ENCODE measurements at places on chromosomes 11 and 22.

DNA sequence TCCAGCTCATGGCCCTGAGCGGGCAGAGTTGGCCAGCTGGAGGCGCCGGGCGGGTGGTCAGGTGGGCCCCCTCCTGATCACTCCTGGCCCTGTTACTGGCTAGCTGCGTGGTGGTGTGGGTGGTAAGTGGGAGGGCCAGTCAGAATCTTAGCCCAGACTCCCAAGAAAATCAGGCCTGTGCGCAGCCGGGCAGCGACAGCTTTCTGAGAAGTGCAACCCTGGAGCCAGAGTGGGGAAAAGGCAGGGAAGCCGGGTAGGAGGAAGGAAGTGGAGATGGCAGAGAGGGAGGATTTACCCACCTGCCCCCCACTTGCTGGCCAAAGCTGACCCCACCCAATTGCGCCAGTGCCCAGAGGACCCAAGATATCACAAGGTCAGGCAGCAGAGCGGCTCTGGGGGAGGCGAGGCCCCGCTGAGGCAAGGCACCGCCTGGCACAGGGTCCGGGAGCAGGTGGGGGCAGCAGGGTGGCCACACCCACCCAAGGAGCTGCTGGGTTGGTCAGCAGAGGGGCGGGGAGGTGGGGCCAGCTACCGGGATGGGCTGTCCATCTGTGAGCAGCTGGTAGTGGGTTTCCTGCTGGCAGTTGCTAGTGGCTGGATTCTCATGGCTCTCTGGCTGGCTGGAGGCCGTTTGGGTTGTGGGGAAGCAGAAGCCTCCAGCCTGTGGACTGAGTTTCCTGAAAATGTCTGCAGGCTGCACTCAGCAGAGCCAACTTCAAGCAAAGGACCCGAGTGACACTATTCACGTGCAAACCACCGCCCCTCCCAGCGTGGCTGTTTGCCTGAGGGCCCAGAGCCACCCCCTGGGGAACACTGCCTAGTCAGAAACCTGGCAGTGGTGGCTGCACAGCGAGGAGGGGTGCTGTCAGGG, 196.4 kb downstream of the IGLL1 start:
- no peak for DNase-seq

- DNase-seq, result no peak
Measured at GRCh38 chr11:64518928-64519327, 72.1 kb upstream of the SLC22A12 start.

GRCh38 chr11:28346721-28347120, 238.5 kb downstream of the METTL15 start:
- no peak for DNase-seq

GRCh38 chr11:102683277-102683676, 22.3 kb downstream of the MMP27 start:
- DNase-seq, result no peak

DNA sequence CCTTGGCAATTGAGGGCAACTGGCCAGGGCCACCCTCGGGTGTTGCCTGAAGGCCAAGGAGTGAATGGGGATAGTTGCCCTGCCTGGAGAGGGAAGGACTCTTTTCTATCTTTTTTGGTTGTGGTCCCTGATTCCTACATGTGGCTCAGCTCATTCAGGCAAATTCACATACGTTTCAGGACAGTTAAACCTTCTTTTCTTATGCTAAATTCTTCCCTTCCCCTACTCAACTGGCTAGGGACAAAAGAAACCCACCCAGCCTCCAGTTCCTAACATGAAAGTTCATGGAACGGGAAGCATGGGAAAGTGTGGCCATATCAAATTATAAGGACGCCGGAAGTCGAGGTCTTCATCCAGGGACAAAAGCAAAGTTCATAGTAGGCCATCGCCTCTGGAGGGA, 26.3 kb upstream of the APLNR start:
- no peak for DNase-seq

GRCh38 chr11:73586791-73587190, 11.1 kb downstream of the FAM168A start:
- no peak for DNase-seq

DNA sequence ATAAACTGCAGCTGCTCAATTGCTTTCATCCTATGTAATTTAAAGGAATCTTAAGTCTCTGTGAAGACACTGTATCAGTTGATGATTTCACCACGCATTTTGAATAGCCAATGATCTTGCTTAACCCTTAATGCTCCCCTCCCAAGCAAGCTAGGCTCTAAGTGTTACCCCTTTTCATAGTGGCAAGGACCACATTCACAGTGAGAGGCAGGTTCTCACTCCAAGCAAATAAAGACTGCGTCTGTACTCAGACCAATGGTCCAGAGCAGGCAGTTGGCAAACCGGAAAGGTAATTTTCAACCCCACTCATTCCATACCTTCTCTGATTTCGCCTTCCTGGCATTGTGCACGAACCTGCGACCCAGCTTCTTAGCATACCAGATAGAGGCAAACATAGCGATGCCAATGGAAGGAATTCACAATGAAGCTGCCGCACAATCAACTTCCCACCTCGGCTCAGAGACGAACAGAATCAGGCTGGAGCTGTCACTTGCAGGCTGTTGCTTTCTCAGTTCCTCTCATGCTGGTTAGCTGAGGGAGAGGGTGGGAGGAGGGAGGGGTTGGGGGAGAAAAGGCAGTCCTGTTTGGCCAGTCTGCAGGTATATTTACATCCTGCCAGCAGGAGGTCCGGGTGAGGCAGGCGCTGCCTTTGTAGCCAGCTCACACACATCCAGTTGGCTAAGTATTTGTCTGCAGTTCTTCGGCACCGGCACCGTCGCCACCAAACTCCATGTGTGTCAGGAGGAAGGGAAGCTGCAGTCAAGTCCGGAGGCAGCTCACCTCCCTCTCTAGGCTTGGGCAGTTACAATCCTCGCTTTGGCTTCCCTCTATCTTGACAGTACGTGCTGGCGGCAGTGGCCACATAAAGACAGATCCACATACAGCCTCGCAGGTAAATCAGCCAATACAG, 1151.2 kb upstream of the CCDC90B start:
- DNase-seq, result no peak

- no peak for DNase-seq
Measured at GRCh38 chr11:44286268-44286880, 23.6 kb downstream of the ALX4 start.

- DNase-seq, result no peak
Measured at GRCh38 chr11:105181100-105181499, 41.5 kb upstream of the CARD18 start.

DNA sequence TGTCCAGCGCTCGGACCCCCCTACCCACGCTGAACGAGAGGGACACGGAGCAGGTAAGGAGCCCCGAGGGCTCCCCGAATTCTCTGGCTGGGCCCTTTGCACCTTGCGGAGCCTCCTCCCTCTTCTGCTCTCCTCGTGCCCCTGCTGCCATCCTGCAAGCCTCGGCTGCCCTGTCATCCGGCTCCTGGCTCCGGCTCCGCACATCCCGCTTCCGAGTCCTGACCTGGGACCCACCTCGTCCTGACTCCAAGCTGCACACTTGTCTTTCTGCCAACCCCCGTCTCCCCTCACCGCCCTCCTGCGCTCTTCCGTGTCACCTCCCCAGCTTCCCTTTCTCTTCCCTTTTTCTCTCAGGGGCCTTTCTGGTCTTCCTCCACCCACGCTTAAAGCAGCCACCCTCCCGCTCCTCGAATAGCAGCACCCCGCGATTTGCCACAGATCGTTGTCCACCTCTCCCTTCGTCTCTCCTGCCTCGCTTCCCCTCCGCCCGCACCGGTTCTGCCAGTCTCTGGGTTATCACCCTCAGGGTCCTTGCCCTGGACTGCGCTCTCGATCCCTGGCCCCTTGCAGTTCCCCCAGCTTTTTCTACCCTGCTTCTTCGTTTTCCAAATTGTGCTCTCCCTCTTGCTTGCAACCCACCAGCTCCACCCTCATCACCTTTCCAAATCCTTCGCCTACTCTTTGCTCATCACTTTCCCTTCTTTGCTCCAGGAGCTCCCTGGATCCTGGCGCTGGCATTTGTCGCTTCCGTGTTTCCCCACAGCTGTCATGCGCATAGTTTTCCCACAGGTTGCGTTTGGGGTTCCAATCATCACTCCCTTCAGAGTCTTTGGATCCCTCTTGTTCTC, 822 bp downstream of the MARK2 start:
- DNase-seq, result peak; percentile 84

DNA sequence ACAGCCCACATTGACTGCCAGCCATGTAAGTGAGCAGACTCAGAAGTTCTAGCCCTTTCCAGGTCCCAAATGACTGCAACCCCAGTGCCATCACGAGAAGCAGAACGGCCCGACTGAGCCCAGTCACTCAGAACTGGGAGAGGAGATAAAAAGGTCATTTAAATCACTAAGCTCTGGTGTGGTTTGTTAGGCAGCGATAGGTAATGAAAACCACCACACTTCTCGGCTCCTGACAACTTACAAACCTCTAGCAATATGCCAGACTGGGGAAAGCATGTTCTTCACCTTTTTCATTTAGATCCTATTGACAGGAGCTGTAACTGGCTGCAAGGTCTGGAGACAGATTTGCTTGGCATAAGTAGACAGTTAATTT, 6.7 kb downstream of the SLC15A3 start:
- DNase-seq, result no peak

GRCh38 chr22:24431309-24432034, 4.1 kb downstream of the ADORA2A start:
- DNase-seq, result no peak

- no peak for DNase-seq
Measured at GRCh38 chr11:20374741-20375300, 11.3 kb downstream of the HTATIP2 start.

DNA sequence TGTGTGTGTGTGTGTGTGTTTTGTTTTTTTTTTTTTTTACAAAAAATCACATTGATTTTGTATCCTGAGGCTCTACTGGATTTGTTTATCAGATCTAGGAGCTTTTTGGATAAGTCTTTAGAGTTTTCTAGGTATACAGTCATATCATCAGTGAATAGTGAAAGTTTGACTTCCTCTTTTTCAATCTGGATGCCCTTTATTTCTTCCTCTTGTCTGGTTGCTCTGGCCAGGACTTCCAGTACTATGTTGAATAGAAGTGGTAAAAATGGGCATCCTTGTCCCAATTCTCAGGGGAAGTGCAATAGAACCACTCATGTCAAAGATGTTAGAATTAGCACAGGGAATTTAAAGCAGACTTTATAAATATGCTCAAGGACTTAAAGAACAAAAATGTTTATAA, 32.6 kb upstream of the PRDM11 start:
- DNase-seq, result no peak

- peak; percentile 40 for DNase-seq
Measured at GRCh38 chr11:72582206-72583176, 91.7 kb downstream of the PDE2A start.

DNA sequence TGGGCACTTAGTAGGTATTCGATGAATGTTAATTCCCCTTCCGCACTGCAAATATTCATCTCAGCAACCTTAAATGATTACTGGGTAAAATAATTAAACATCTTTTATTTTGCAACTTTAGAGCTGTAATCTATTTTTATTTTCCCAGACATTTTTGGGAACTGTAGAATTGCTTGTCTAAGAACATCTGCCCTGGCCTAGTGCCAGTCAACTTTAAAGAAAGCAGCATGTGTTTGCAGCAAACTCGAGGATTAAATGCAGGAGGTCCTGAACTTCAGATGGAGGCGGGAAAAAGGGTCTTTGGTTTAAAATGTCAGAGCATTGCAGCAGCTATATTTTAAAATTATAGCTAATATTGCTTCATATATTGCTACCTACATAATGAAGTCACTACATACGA, 190.0 kb downstream of the PGR start:
- no peak for DNase-seq

- DNase-seq, result no peak
Measured at GRCh38 chr22:49996518-49997250, 15.9 kb downstream of the IL17REL start.

- DNase-seq, result no peak
Measured at GRCh38 chr11:84243629-84244263, 957.6 kb upstream of the CCDC90B start.

GRCh38 chr11:108498046-108498815, at the start of gene POGLUT3:
Gene POGLUT3, minus strand, starts transcription at chr11:108498384. Its CDS starts 18 bp downstream, at chr11:108498366.
- peak; percentile 78 for DNase-seq

DNA sequence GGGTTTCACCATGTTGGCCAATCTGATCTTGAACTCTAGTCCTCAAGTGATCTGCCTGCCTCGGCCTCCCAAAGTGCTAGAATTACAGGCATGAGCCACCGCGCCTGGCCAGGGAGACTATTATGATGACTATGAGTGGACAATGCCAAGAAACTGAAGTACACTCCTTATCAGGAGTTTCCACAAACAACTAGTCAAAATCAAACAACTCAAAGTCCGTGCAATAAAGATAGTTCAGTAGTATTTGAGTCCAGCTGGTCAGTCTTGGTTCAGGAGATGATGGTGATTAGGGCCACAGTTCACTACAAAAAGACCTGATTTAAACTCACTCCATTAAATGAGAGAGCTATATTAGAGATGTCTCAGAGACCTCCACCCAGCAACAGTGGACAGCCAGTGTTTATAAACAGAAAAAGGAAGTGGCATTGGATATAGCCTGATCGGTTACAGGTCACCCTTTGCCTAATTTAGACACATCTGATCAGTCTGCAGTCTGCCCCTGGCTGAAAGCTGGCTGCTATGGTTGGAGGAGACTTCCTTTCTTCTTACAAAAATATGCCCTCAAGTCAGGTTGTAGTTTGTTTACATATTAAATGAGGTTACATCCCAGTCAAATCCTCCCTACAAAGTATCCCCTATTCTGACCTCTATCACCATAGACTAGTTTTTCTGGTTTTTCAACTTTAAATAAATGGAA, 17.0 kb downstream of the CD3E start:
- no peak for DNase-seq

- peak; percentile 34 for DNase-seq
Measured at GRCh38 chr22:23376256-23376655, 195.9 kb downstream of the BCR start.

DNA sequence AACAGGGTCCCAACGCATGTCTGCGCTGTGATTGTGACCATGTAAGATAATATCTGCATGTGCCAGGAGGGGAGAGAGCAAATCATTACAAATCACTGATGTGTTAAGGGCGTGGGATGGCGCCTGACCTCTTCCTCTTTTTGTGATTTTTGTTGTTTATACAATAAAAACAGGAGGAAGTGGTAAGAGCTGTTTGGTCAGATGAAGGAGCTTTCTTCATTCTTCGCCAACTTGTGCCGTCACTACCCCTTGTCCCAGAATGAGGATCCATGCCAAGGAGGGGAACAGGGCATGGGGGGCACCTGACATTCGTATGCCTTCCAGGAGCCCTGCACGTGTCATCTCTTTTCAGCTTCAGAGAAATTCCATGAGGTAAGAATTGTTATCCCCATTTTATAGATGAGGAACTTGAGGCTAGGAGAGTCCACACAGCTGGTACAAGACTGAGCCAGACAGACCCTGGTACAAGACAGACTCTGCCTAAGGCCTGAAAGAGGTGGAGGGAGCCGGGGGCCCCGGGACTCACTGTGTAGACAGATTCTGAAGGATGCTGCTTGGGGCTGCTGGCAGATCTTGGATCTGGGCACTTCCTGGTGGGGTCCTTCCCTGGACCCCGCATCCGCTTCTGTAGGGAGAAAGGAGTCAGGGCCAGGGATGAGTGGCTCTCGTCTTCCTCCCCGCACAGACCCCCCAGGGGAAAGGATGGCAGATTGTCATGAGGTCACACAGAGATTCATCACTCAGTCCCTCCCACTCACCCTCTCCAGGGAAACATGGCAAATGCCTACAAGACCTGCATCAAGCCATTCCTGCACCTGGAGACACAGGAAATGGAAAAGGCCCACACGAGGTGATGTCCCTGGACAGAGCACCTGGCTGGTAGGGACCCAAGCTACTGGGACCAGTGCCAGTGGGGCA, 34.6 kb downstream of the NFAM1 start:
- no peak for DNase-seq

- DNase-seq, result no peak
Measured at GRCh38 chr11:118644496-118644895, 35.0 kb downstream of the TREH start.

- no peak for DNase-seq
Measured at GRCh38 chr11:32990481-32990880, 25.2 kb upstream of the DEPDC7 start.
